GM18507 (cell line): ENCODE measurements at places on chromosomes 1 and 21.
A peak's percentile ranks its signal among the peaks of the same experiment; 100 is the strongest.

GRCh38 chr1:36971852-36972618 lies 62.3 kb downstream of the GRIK3 start:
- no peak for DNase-seq

- no peak for DNase-seq
Observed at GRCh38 chr1:5198328-5198727, 543.9 kb downstream of the AJAP1 start.

DNA sequence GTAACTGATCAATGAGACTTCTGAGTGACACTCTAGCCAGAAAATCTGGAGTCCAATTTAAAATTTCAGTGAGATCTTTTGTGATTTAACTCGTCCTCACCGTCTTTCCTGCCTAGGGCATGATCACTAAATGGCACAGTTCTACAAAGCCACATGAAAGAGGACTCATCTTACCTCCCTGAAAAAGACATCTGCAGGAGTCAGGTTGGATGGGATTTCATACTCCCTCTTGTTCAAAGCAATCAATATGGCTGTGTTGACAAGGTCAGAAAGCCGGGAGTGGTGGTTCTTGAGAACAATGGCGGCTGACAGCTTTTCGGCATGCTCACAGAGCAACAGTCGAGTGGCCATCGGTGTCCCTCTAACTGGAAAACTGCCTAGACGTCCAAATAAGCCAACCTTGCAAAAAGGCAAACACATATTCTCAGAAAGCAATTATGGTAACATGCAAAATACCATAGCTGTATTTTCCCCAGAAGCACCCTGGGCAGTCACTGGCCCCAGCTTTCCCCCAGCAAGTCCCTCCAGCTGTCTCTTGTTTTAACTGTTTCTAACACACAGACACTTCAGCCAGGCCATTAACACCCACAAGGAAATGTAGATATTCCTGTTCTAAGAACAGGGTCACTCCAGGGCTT lies 36.6 kb upstream of the ACTA1 start:
- no peak for DNase-seq

DNA sequence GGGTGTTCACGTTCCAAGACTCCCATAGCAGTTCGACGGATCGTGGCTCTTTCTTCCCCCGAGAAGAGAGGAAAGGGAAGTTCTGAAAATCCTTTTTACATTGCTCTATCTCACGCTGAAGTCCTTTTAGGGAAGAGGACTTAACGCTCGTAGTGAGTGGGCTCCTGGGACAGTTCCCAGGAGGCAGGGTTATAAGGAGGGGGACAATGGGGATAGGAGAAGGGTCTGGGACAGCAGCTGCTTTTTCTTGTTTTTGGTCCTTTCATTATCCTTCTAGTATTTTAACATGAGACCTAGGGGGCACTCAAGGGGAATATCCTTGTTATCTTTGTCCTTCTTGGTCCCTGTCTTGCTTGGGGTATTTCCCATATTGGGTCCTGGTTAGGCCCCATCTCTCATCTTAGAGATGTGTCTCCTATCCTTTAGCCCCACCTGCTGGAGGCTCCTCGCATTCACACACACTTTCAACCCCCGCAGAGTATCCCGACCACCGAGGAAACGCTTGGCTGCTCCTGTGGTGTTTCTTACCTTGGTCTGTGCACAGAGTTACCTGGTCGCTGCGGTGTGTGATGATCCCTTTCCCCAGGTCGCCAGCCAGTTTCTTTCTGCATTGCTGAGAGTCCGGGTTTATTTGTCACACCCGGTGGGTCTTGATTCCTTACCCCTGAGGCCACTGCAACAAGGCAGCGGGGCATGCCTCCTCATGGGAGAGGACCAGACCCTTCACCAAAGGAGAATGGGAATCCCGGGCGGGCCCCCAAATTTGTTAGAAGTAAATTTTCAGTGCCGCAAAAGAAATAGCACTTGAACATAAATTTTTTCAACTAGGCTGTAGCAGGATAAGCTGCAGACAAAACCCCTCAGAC lies 29.7 kb downstream of the SCCPDH start:
- peak; percentile 37 for DNase-seq

- DNase-seq, result no peak
Observed at GRCh38 chr21:32035617-32036016, 162.8 kb downstream of the HUNK start.

DNA sequence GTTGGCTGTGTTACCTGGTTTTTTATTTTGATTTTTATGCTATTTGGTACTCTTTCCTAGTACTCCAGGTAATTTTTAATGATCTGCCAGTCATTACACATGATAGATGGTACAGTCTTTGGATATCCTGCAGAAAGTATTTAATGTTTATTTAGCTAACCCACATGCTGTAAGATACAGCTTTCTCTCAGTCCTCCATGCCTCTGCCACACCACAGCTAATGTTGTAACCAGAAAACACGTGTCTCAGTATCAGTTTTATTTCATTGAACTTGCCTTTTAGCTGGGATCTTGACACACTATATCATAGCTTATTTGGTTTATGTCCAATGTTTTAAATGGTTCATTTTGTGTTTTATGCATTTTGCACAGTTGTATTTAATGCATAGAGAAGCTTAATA lies 1648.4 kb downstream of the KCNT2 start:
- DNase-seq, result no peak

DNA sequence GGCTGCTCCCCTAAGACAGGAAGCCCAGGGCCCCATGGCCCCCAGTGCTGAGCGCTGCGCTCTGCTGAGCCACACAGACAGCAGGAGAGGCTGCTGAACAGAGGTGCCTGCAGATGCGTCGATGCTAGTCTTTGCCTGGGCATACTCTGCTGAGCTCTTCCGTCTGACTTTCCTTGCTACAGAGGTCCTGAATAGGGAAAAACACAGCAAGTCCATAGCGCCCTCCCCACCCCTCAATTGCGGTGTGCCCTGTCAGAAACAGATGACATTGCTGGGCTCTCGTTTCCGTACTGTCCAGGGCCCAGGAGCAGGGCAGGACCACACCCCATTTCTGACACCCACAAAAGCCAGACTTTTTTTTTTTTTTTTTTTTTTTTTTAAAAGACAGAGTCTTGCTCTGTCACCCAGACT lies 252.5 kb downstream of the SDCCAG8 start:
- DNase-seq, result no peak

GRCh38 chr1:7831458-7831857 lies 21.4 kb downstream of the UTS2 start:
- DNase-seq, result no peak

DNA sequence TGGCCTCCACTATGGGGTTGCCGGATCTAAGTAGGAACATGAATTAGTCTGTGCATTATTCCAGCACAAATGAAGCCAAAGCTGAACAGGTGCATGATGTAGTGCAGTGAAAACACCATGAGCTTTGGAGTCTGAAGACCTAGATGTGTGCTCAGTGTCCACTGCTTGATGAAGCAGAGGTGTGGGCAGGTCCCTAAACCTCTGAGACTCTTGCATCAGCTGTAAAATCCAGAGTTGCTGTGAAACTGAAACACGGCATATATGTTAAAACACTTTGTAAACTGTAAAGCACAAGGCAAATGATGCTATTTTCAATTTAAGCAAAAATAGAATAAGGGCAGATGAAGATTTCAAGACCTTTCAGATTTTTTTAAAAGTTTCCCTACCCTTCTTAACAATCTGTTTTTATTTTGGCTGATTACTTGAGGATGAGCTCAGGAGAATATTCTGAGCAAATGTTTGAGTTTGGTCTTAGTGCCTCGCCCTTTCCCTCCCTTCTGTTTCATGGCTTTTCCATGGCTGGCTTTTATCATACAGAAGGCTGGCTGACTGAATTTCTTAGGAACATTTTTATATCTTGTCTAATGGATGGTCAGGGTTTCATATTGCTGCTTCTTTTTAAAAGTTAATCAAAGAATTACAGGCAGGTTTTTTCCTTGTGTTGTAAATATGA lies 221.8 kb downstream of the NTNG1 start:
- no peak for DNase-seq

GRCh38 chr1:26356106-26356505 lies 2.2 kb upstream of the CRYBG2 start:
- no peak for DNase-seq

- peak; percentile 20 for DNase-seq
Observed at GRCh38 chr1:160830321-160831153, 32.1 kb downstream of the CD244 start.

DNA sequence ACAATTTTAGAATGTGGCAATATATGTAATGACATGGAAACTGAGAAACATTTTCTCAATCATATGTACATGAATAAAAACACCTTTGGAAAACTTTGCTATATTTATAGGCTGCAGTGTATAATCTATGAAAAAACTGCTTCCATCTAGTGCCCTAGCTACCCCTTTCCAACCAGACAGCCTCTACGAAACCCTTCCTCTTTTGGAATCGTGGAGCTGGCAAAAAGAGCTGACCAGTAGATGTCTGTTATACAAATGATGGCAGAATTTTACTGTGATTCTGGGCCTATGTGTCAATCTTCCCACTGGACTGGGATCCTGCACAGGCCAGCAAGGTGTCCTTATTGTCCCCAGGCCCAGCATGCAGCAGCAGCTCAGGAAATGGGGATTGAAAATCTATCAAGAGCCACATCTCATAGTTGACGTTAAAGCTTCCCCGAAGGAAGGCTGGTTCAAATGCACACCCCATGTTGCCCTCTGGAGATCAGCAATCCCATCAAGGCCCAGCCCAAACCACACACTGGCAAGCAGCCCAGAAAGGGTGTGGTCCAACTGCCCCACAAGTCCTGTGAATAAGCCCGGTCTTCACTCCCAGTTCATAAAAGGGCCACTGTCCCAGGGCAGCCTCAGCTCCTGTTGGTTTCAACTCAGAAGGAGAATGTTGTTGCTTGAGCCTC lies 8.8 kb upstream of the FAM20B start:
- DNase-seq, result no peak

- no peak for DNase-seq
Observed at GRCh38 chr21:43720539-43721166, 1.7 kb downstream of the PDXK start.

GRCh38 chr1:209265301-209265700 lies 318.2 kb upstream of the CAMK1G start:
- DNase-seq, result no peak

- DNase-seq, result no peak
Observed at GRCh38 chr1:180026556-180026955, 71.9 kb downstream of the CEP350 start.

- DNase-seq, result no peak
Observed at GRCh38 chr1:31984419-31985347, 29.0 kb upstream of the KHDRBS1 start.

GRCh38 chr1:200857804-200858203 lies 15.0 kb upstream of the GPR25 start:
- no peak for DNase-seq

DNA sequence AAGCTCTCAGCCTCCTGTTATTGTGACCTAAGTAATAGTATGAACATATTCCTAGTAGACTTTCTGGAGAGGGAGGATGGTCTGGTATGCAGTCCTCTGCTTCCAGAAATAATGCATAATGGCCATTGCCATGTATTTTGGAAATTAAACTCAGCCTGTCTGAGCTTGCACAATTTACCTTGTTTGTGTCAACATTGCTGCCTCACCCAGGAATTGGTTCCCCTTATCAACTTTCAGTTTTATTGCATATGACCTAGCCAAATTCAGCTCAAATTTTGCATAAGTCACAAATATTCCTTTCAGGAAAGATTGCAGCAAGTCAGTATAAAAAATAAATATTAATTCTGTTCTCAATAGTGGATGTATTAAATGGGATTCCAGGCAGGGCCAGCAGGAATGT lies 101.9 kb upstream of the SLC5A9 start:
- no peak for DNase-seq

DNA sequence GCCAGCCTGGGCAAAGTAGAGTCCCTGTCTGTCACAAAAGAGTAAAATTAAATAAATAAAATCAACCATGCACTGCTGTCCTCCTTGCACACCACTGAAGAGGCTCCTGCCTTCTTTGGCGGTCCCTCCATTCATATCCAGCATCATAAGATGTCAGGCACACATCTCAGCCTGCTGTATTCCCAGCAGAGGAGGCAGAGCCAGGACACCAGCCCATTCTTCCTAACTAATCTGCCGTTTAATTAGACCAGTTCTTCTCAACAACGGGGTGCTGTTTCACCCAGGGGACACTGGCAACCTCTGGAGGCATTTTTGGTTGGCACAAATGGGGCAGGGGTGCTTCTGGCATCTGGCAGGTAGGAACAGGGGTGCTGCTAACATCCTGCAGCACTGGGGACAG lies 119.7 kb downstream of the ETS2 start:
- DNase-seq, result no peak

DNA sequence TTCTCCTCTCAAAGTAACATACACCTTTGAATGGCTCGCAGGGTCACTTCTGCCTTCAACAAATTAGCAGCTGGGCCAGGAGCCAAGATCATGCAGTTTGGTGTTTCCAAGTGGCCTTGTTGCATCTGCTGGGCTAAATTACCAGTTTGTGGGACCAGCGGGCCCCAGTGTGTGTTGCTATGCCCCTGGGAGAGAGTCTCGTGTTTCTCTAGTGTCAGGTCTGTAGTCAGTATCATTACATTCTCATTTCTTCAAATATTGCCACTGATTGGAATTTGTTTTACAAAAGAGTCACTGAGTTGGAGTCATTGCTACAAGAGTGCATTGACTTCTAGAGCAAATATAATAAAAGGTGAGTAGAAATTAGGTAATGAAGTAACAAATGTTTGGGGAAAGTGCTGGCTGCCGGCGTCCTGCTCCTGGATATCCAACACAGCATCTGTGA lies 35.5 kb downstream of the RHOU start:
- DNase-seq, result no peak

DNA sequence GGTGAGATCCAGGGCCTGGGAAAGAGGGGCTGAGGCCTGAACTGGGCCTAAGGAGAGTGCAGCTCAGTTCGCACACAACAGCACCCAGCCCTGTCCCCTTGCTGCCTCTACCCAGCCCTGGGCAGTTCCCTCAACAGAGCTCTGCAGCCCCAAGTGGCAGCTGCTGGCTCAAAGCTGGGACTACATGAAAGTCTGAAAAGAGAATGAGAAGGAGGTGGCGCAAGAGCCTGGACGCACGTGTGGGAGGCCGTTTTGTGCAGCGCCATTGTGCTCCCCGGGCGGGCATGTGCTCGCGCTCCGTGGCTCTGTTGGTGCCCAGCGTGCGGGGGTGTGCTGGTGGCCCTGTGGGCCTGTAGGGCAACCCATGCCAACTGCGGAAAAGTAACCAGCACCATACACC lies 10.3 kb downstream of the GPR37L1 start:
- DNase-seq, result no peak
